ENCODE measurements at places on chromosomes 13 and 19.

GRCh38 chr19:40539070-40539469, 37.6 kb upstream of the SHKBP1 start:
- H3K27me3 ChIP-seq = no peaks in the 10 kb centered on the region
- H3K4me3 ChIP-seq = no peak overlapping the region
- H3K36me3 ChIP-seq = peaks cover 19% of the 10 kb centered on the region
- no peak for DNase-seq
- peaks cover 4% of the 10 kb centered on the region for H3K4me1 ChIP-seq
- H3K27ac ChIP-seq = no peak overlapping the region

DNA sequence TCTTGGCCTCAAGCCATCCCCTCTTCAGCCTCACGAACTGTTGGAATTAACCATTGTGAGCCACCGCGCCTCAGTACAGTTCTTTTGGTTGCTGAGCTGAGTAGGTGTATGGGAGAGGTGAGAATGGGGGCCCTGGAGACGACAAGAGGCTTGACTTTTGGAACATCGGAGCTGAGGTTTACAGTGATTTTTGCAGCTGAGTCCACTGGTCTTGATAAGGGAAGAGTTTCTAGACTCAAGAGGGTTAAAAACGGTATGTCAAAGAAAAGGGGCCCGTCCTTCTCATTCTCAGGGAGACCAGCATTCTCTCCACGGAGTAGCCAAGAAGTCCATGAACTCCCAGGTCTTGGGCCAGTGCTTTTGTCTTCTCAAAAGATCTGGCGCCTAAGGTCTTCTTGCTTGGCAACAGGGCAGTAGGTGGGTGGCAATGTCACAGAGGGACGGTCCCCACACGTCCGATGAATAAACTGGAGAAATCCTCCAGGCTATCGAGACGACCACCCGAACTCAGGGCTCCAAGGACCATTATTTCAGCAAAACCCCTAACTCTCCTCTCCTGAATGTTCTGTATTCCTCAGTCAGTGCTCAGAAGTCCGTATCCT, 6.4 kb upstream of the QTRT1 start:
- no peak for DNase-seq
- H3K27me3 ChIP-seq = no peaks in the 10 kb centered on the region
- no peak overlapping the region for H3K27ac ChIP-seq
- H3K4me1 ChIP-seq = peaks cover 24% of the 10 kb centered on the region

GRCh38 chr13:66543780-66544179, 686.4 kb downstream of the PCDH9 start:
- H3K27ac ChIP-seq = no peak overlapping the region
- no peaks in the 10 kb centered on the region for H3K27me3 ChIP-seq
- no peaks in the 10 kb centered on the region for H3K36me3 ChIP-seq
- no peak for DNase-seq

- H3K4me3 ChIP-seq = peak overlapping the region; percentile 14
- peaks cover 21% of the 10 kb centered on the region for H3K4me1 ChIP-seq
- peaks cover 3% of the 10 kb centered on the region for H3K36me3 ChIP-seq
- peak overlapping the region; percentile 39 for H3K27ac ChIP-seq
- no peak for DNase-seq
Measured at GRCh38 chr13:23794267-23795161, 94.7 kb downstream of the MIPEP start.

DNA sequence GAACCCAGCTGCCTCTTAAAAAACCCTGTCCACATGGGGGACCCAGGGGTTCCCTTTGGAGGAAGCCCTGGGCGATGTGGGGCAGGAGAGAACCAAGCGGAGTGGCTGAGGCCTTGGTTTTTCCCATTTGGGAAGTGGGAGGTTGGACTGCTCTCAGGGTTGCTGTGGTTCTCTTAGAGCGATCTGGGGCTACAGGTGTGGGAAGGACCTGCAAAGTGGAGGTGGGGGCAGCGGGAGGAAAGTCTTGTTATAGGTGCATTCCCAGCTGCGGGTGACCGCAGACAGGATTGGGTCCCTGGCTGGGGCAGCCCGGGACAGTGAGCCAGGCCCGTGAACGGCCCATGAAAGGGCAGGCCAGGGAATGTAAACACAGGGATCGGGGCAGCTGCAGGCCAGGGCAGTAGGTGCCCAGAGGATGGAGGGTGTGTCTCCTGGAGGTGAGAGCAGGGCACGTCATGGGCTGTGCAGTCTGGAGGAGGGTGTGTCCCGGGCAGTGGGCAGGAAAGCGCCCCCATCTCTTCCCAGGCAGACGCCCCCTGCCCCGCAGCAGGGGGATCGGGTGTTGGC, 814 bp downstream of the SLC25A23 start:
- no peak for DNase-seq
- peak overlapping the region; percentile 91 for H3K27ac ChIP-seq
- peaks cover 29% of the 10 kb centered on the region for H3K4me1 ChIP-seq

- no peak overlapping the region for H3K27ac ChIP-seq
- H3K27me3 ChIP-seq = peaks cover 88% of the 10 kb centered on the region
- no peak for DNase-seq
- peaks cover 15% of the 10 kb centered on the region for H3K4me1 ChIP-seq
- H3K36me3 ChIP-seq = no peaks in the 10 kb centered on the region
Measured at GRCh38 chr19:1316466-1316865, 30.8 kb downstream of the EFNA2 start.

- H3K36me3 ChIP-seq = no peaks in the 10 kb centered on the region
- H3K27me3 ChIP-seq = no peaks in the 10 kb centered on the region
- H3K4me1 ChIP-seq = no peaks in the 10 kb centered on the region
- no peak for DNase-seq
Measured at GRCh38 chr13:31053091-31053490, 108.6 kb downstream of the HSPH1 start.

Measured in esophagus muscularis mucosa (tissue), 4 donors.